ENCODE measurements at places on chromosomes 2 and 18. TPM values are rescaled to one million over a fixed set of nuclear protein-coding genes. Genes with fewer than 3 reads are reported as not detected.

GRCh38 chr2:226137201-226137811 lies 662.3 kb downstream of the IRS1 start:
- no peaks in the 10 kb centered on the region for H3K27me3 ChIP-seq
- no peak overlapping the region for H3K4me3 ChIP-seq
- no peak for DNase-seq
- no peak overlapping the region for H3K27ac ChIP-seq
- no peaks in the 10 kb centered on the region for H3K36me3 ChIP-seq

DNA sequence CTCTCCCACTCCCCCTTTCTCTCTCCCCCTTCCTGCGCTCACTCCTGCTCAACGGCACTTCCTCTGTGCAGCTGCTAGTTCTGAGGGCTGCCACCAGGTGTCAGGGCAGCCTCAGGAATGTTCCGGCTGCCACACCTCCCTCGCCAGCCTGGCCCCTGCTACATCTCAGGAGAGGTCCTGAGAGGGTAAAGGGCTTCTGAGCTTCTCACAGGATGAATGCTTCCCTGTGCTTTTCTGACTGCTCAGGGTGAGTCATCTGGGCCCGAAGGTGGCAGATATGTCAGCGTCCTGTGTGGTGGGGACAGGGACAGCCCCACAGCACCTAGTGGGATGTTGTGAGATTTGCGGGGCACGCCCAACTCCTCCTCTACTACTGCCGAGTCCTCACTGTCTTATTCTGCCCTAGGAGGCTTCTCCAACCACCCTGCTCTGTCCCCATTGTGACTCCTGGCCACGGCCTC lies 49.0 kb downstream of the PLEKHB2 start:
- no peaks in the 10 kb centered on the region for H3K27me3 ChIP-seq
- no peak overlapping the region for H3K27ac ChIP-seq
- H3K4me3 ChIP-seq = no peak overlapping the region
- peaks cover 25% of the 10 kb centered on the region for H3K36me3 ChIP-seq

DNA sequence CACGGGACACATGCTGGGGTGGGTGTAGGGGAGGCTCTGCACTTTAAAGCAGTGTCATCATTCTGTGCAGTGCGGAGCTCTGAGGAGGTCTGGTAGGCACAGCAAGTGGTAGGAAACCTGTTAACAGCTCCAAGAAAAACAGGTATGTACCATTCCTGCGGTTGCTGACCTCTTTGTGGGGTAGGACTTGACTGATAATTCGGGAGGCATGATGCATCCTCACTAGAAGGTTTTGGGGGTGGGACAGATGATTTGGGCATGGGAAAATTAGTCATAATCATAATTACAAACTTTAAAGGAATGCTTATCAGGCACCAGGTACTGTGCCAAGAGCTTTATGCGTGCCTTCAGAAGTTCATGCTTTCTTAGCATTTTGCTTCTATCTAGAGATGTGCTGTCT lies 9.7 kb downstream of the DOK1 start:
- H3K4me3 ChIP-seq = no peak overlapping the region
- no peak overlapping the region for H3K27ac ChIP-seq
- peaks cover 2% of the 10 kb centered on the region for H3K4me1 ChIP-seq
- no peak for DNase-seq
- H3K27me3 ChIP-seq = no peaks in the 10 kb centered on the region

DNA sequence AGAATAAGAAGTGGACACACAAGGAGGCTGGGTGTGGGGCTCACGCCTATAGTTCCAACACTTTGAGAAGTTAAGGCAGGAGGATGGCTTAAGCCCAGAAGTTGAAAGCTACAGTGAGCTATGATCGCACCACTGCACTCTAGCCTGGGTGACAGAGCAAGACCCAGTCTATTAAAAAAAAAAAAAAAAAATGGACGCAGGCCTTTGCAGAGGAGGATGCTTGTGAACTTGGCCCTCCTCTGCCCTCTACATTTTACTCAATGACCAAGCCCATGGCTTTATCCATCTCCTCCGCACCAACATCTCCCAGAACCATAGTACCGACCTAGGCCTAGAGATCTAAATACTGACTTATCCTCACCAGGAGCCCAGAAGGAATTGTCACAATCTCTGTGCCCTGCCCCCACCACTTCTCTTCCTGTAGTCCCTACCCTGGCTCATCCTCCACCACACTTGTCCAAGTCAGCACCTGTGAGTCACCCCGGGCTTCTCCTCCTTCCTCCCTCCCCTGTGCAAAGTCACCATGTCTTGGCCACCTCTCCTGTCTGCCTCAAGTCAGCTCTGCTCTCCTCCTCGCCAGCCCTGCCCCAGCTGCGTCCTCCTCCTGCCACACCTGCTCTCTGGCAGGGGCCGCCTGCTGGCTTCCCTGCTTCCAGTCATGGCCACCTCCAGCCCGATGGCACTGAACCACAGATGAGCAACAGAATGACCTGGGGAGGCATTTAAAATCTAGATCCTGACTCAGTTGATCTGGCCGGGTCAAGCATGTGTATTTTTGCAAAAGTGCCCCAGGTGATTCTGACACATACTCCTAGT lies 35.8 kb upstream of the ASPRV1 start:
- H3K4me1 ChIP-seq = no peaks in the 10 kb centered on the region
- H3K27ac ChIP-seq = peak overlapping the region; percentile 3
- no peak overlapping the region for H3K4me3 ChIP-seq
- no peaks in the 10 kb centered on the region for H3K27me3 ChIP-seq
- DNase-seq = peak; percentile 44

GRCh38 chr2:226426292-226426736 lies 373.3 kb downstream of the IRS1 start:
- no peak overlapping the region for H3K4me3 ChIP-seq
- no peaks in the 10 kb centered on the region for H3K27me3 ChIP-seq
- H3K4me1 ChIP-seq = peaks cover 6% of the 10 kb centered on the region
- DNase-seq = no peak
- H3K36me3 ChIP-seq = no peaks in the 10 kb centered on the region
- no peak overlapping the region for H3K27ac ChIP-seq

- H3K27me3 ChIP-seq = no peaks in the 10 kb centered on the region
- no peak overlapping the region for H3K4me3 ChIP-seq
Measured at GRCh38 chr2:33188799-33189198, 242.0 kb downstream of the LTBP1 start.

The CFAP53 gene
- not detected for total RNA-seq

GRCh38 chr2:195732574-195732973 lies 75.5 kb downstream of the SLC39A10 start:
- H3K27ac ChIP-seq = no peak overlapping the region
- no peaks in the 10 kb centered on the region for H3K4me1 ChIP-seq
- no peak overlapping the region for H3K4me3 ChIP-seq
- H3K36me3 ChIP-seq = peaks cover 20% of the 10 kb centered on the region
- no peaks in the 10 kb centered on the region for H3K27me3 ChIP-seq

- H3K36me3 ChIP-seq = no peaks in the 10 kb centered on the region
- no peak for DNase-seq
- H3K4me1 ChIP-seq = no peaks in the 10 kb centered on the region
- H3K27me3 ChIP-seq = no peaks in the 10 kb centered on the region
- H3K27ac ChIP-seq = no peak overlapping the region
- H3K4me3 ChIP-seq = no peak overlapping the region
Measured at GRCh38 chr18:25446972-25447371, 95.0 kb upstream of the ZNF521 start.

The DTNA gene
- total RNA-seq = 53.6 TPM

The PUM2 gene
- 91.1 TPM for total RNA-seq

- peaks cover 90% of the 10 kb centered on the region for H3K36me3 ChIP-seq
- no peak overlapping the region for H3K4me3 ChIP-seq
- H3K27ac ChIP-seq = no peak overlapping the region
- no peaks in the 10 kb centered on the region for H3K27me3 ChIP-seq
Measured at GRCh38 chr2:10654069-10654468, 35.7 kb downstream of the NOL10 start.

GRCh38 chr18:73043211-73043610 lies 175.4 kb upstream of the NETO1 start:
- H3K36me3 ChIP-seq = no peaks in the 10 kb centered on the region
- H3K27me3 ChIP-seq = no peaks in the 10 kb centered on the region
- no peak overlapping the region for H3K4me3 ChIP-seq
- no peaks in the 10 kb centered on the region for H3K4me1 ChIP-seq

- DNase-seq = no peak
- no peaks in the 10 kb centered on the region for H3K36me3 ChIP-seq
- no peak overlapping the region for H3K27ac ChIP-seq
- no peak overlapping the region for H3K4me3 ChIP-seq
- H3K4me1 ChIP-seq = peaks cover 7% of the 10 kb centered on the region
Measured at GRCh38 chr2:161355983-161356382, 47.8 kb downstream of the PSMD14 start.

DNA sequence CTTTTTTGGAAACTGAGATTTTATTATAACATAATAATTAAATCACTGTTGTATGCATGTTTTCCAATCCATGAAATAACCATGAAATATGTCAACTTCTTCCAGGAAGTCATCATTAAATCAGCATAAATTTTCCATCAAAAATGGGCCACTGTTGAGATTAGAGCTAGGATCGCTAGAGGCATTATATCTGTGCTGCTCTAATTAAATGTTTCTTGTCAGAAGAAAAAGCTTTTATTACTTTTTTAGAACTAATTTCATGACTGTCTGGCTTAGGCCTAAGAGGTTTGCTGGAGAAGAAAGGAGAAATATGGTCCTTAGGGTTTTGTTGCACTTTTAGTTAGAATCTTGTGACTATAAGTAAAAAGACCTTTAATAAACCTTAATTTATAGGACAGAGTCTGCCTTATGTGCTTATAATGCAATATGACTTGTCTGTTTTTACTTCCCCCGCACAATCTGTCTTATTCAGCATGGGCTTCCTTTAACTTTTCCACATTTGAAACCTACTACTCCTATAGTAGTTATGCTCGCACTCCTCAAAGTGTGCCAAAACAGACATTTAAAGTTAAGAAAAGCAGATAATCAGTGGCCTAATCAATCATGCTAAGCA lies 363.4 kb upstream of the GCFC2 start:
- no peaks in the 10 kb centered on the region for H3K4me1 ChIP-seq
- H3K36me3 ChIP-seq = no peaks in the 10 kb centered on the region
- no peaks in the 10 kb centered on the region for H3K27me3 ChIP-seq
- no peak overlapping the region for H3K4me3 ChIP-seq

DNA sequence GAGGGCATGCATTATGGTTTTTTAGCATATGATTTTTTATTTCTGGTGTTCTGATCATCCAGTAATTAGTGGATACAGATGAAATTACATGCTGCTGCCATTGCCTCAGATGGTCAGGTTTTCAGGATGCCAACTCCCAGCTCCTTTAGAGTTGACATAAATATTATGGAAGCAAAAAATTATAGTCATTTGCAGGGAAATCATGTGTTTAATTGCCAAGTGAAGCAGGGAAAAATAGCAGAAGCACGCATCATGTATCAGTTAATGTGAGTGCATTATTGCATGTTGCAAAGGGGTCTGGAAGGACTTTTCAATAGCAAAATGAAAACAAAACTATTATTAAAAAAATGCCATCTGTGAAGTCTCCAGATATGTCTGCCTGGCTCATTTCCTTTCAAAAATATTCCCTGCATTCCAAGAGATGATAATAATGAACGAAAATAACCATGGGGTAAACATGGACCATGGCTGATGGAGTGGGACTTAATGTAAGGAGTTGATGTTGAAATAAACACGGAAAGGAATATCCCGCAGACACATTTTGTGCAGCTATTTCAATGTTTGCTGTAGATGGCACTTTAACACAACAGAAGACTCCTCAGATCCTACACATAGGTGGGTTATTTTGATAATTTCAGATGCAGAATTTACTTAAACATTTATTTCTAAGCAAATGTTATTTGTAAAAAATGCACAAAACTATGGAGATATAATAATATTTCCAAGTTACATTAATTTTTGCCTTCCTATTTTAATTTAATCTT lies 87.7 kb upstream of the DYNAP start:
- no peak for DNase-seq
- H3K36me3 ChIP-seq = no peaks in the 10 kb centered on the region
- H3K27me3 ChIP-seq = no peaks in the 10 kb centered on the region
- no peak overlapping the region for H3K27ac ChIP-seq

The CTAGE1 gene
- not detected for total RNA-seq

DNA sequence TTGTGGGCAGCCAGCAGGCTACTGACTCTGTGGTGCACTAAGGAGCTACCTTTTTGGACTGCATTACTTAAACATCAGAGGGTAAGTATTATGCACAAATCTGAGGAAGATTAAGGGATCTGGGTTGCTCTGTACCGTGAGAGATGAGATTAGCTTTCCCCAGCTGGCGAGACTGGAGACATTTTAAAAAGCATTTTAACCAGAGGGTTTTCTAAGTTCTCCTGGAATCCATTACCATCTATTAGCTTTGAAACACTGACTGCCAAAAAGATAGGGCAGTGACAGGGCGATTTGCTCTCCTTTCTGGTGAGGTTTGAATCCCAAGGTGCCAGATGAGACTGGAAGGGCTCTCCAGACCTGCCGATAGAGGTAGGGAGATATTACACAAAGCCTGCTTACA lies 63.2 kb downstream of the LYPD6 start:
- DNase-seq = no peak
- H3K27ac ChIP-seq = no peak overlapping the region
- no peak overlapping the region for H3K4me3 ChIP-seq
- no peaks in the 10 kb centered on the region for H3K4me1 ChIP-seq

The ANKRD30B gene
- not detected for total RNA-seq

The OSBPL1A gene
- 45.8 TPM for total RNA-seq

GRCh38 chr18:55587418-55588110 lies 428 bp downstream of the TCF4 start:
- no peaks in the 10 kb centered on the region for H3K36me3 ChIP-seq
- H3K27me3 ChIP-seq = peaks cover 12% of the 10 kb centered on the region
- DNase-seq = peak; percentile 77
- peak overlapping the region; percentile 71 for H3K4me3 ChIP-seq
- peak overlapping the region; percentile 87 for H3K27ac ChIP-seq
- H3K4me1 ChIP-seq = peaks cover 8% of the 10 kb centered on the region

The C2orf80 gene
- total RNA-seq = not detected

The CENPA gene
- total RNA-seq = not detected

The GKN2 gene
- not detected for total RNA-seq

GRCh38 chr2:241905716-241906377 lies 36.3 kb downstream of the RTP5 start:
- no peaks in the 10 kb centered on the region for H3K36me3 ChIP-seq
- peak; percentile 20 for DNase-seq
- no peak overlapping the region for H3K4me3 ChIP-seq
- peaks cover 18% of the 10 kb centered on the region for H3K4me1 ChIP-seq
- H3K27me3 ChIP-seq = no peaks in the 10 kb centered on the region

GRCh38 chr2:217291259-217291658 lies 431.4 kb upstream of the TNP1 start:
- H3K27me3 ChIP-seq = no peaks in the 10 kb centered on the region
- no peaks in the 10 kb centered on the region for H3K36me3 ChIP-seq
- H3K27ac ChIP-seq = no peak overlapping the region
- DNase-seq = no peak
- H3K4me3 ChIP-seq = no peak overlapping the region
- peaks cover 4% of the 10 kb centered on the region for H3K4me1 ChIP-seq

- no peaks in the 10 kb centered on the region for H3K4me1 ChIP-seq
Measured at GRCh38 chr18:70720607-70721006, 431.8 kb downstream of the SOCS6 start.

- H3K4me1 ChIP-seq = peaks cover 16% of the 10 kb centered on the region
- no peaks in the 10 kb centered on the region for H3K27me3 ChIP-seq
- H3K4me3 ChIP-seq = no peak overlapping the region
- DNase-seq = no peak
Measured at GRCh38 chr2:43495727-43496126, 100.1 kb downstream of the THADA start.

GRCh38 chr2:120465701-120465988 lies 119.7 kb downstream of the INHBB start:
- H3K36me3 ChIP-seq = no peaks in the 10 kb centered on the region
- H3K27ac ChIP-seq = peak overlapping the region; percentile 11
- peaks cover 24% of the 10 kb centered on the region for H3K4me1 ChIP-seq
- no peak overlapping the region for H3K4me3 ChIP-seq
- no peaks in the 10 kb centered on the region for H3K27me3 ChIP-seq

GRCh38 chr18:27404855-27405254 lies 219.7 kb upstream of the CHST9 start:
- H3K27me3 ChIP-seq = no peaks in the 10 kb centered on the region
- DNase-seq = no peak
- H3K36me3 ChIP-seq = no peaks in the 10 kb centered on the region
- H3K27ac ChIP-seq = no peak overlapping the region

The TFCP2L1 gene
- 154 TPM for total RNA-seq
